Adrenal gland (tissue), 19 donors: ENCODE measurements at places on chromosomes 1 and 21. TPM values are rescaled to one million over a fixed set of nuclear protein-coding genes. Genes with fewer than 3 reads are reported as not detected.

- no peaks in the 10 kb centered on the region for H3K36me3 ChIP-seq
- H3K4me3 ChIP-seq = no peak overlapping the region
- H3K27me3 ChIP-seq = no peaks in the 10 kb centered on the region
These were observed 17.8 kb downstream of the ABCG1 start for GRCh38 chr21:42236693-42237092.

- H3K27me3 ChIP-seq = peaks cover 30% of the 10 kb centered on the region
- H3K27ac ChIP-seq = no peak overlapping the region
- H3K36me3 ChIP-seq = no peaks in the 10 kb centered on the region
- DNase-seq = no peak
- H3K4me1 ChIP-seq = no peaks in the 10 kb centered on the region
- no peak overlapping the region for H3K4me3 ChIP-seq
These were observed 11.0 kb upstream of the C1QA start for GRCh38 chr1:22625262-22625925.

GRCh38 chr1:7922301-7922700, 18.3 kb downstream of the TNFRSF9 start:
- no peaks in the 10 kb centered on the region for H3K4me1 ChIP-seq
- no peaks in the 10 kb centered on the region for H3K36me3 ChIP-seq
- H3K27me3 ChIP-seq = peaks cover 8% of the 10 kb centered on the region
- no peak for DNase-seq
- H3K4me3 ChIP-seq = no peak overlapping the region

DNA sequence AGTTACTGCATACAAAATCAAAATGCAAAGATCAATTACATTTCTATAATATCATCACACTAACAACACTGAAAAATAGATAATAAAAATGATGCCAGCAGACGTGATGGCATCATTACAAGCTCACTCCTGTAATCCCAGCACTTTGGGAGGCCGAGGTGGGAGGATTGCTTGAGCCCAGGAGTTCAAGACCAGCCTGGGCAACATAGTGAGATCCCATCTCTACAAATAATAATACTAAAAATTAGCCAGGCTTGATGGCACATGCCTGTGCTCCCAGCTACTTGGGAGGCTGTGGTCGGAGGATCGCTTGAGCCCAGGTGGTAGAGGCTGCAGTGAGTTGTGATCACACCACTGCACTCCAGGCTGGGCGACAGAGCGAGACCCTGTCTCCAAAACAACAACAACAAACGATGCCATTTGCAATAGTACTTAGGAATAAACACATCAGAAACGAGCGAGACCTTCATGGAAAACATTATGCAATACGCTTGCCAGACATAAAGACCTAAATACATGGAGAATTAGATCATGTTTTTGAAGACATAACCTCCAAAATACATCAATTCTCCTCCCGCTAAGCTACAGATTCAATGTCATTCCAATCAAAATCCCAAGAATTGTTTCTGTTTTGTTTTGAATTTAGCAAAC, 86.6 kb upstream of the ERRFI1 start:
- no peak for DNase-seq
- peaks cover 5% of the 10 kb centered on the region for H3K4me1 ChIP-seq
- no peak overlapping the region for H3K27ac ChIP-seq
- no peak overlapping the region for H3K4me3 ChIP-seq
- H3K36me3 ChIP-seq = no peaks in the 10 kb centered on the region

DNA sequence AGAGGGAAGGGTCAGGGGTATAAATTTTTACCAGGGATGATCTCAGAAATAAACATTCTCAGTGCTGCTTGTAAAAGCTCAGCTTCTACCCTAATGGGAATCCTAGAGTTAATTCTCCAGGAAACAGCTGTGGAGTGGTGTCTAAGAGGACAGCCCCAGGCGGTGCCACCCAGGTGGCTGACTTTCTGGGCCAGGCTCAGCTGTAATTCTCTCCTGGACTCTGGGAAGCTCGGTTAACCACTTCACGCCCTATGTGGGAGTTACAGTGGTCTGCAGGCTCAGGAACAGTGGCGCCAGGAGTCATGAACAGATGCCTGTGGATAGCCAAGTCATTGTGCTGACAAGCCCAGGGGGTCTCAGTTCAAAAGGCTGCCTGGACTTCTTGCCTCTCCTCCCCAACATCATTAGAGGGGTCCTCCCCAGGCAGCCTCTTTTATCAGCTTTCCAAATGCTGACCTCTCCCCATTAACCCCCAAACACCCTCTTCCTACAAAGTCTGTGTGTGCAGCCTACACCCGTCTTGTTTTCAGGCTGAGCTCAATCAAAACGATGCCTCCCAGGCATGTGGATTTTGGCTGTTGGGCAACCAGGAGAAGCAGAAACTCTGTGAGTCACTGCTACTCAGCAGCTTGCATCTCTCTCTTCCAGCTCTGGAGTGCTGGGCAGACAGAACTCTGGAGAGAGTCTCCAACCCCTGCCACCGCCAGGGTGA, 1.2 kb downstream of the HHIPL2 start:
- no peaks in the 10 kb centered on the region for H3K27me3 ChIP-seq
- no peaks in the 10 kb centered on the region for H3K36me3 ChIP-seq
- no peaks in the 10 kb centered on the region for H3K4me1 ChIP-seq
- DNase-seq = no peak

DNA sequence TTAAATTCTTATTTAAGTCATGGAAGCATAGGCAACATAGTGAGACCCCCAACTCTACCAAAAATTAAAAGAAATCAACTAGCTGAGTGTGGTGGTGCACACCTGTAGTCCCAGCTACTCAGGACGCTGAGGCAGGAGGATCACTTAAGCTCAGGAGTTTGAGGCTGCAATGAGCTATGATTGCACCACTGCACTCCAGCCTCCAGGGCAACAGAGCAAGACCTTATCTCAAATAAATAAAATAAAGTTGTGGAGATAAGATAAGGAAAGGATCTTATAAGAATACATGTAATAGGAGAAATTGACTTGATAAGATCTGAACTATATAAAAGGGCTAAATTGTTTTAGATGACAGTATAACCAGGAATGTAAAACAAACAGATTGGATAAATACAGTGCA, 2.3 kb upstream of the BATF3 start:
- no peak for DNase-seq
- H3K4me1 ChIP-seq = peaks cover 25% of the 10 kb centered on the region
- H3K36me3 ChIP-seq = no peaks in the 10 kb centered on the region
- H3K27ac ChIP-seq = no peak overlapping the region
- H3K27me3 ChIP-seq = no peaks in the 10 kb centered on the region

DNA sequence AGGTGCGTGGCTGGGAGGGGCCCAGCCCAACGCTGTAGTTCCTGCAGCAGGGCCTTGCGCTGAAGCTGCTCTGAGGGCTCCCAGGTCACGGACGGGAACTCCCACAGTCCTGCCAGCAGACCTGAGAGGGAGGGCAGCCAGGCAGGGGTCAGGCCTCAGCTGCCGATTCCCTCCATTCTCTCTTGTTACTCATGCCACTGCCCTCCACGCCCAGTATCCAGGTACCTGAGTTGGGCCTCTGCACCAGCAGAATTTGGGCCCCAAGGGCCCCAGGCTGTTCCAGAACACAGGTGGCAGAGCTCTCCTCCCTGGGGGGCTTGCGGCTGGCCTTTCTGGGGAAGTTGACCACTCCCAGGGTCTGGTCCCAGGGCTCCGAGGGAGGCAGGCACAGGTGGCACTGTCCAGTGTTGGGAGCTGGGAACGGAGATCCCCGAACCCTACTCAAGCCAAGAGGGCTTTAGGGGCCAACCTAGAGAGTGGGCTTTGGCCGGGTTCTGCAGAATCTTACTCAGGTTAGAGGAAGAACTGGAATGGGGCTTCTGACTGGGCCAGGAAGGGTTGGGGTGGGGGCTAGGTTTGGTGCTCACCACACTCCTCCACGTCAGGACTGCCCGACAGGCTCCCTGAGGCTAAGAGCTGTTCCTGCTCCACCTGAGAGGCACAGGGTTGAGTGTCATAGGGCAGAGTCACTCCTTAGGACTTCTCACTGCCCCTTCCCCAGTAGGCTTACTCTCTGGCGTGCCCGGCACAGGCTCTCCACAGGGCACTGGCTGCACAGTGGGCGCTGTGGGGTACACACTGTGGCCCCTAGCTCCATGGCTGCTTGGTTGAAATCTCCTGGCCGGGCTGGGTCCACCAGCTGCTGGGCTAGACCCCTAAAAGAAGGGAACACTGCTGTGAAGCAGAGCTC, 5.0 kb downstream of the HPDL start:
- H3K4me1 ChIP-seq = peaks cover 9% of the 10 kb centered on the region
- peaks cover 33% of the 10 kb centered on the region for H3K36me3 ChIP-seq
- no peak overlapping the region for H3K27ac ChIP-seq
- no peaks in the 10 kb centered on the region for H3K27me3 ChIP-seq

GRCh38 chr1:168443899-168444298, 99.9 kb downstream of the XCL2 start:
- H3K27ac ChIP-seq = no peak overlapping the region
- DNase-seq = no peak
- H3K4me1 ChIP-seq = no peaks in the 10 kb centered on the region
- no peaks in the 10 kb centered on the region for H3K27me3 ChIP-seq
- no peaks in the 10 kb centered on the region for H3K36me3 ChIP-seq

GRCh38 chr1:1135339-1136136, 19.6 kb upstream of the C1orf159 start:
- no peak for DNase-seq
- no peaks in the 10 kb centered on the region for H3K4me1 ChIP-seq

GRCh38 chr1:220652995-220653394, 37.2 kb upstream of the C1orf115 start:
- no peaks in the 10 kb centered on the region for H3K36me3 ChIP-seq
- H3K4me3 ChIP-seq = no peak overlapping the region
- no peak overlapping the region for H3K27ac ChIP-seq

- no peaks in the 10 kb centered on the region for H3K27me3 ChIP-seq
- peak; percentile 48 for DNase-seq
- peak within 1 kb of the TSS; percentile 3 for H3K4me3 ChIP-seq
- no peaks in the 10 kb centered on the region for H3K36me3 ChIP-seq
- H3K4me1 ChIP-seq = peaks cover 6% of the 10 kb centered on the region
These were observed at the start of gene IFNGR2 for GRCh38 chr21:33403128-33403785. Gene IFNGR2 (plus strand): TSS chr21:33403413. CDS start chr21:33403544, 131 bp downstream.

- H3K4me3 ChIP-seq = no peak overlapping the region
- H3K27ac ChIP-seq = peak overlapping the region; percentile 36
- DNase-seq = no peak
- no peaks in the 10 kb centered on the region for H3K27me3 ChIP-seq
- H3K4me1 ChIP-seq = peaks cover 42% of the 10 kb centered on the region
These were observed 2.4 kb downstream of the LSS start for GRCh38 chr21:46226146-46226545.

- no peaks in the 10 kb centered on the region for H3K36me3 ChIP-seq
- H3K27me3 ChIP-seq = no peaks in the 10 kb centered on the region
- peaks cover 18% of the 10 kb centered on the region for H3K4me1 ChIP-seq
These were observed 42.3 kb downstream of the UBE4B start for GRCh38 chr1:10074852-10075730.

DNA sequence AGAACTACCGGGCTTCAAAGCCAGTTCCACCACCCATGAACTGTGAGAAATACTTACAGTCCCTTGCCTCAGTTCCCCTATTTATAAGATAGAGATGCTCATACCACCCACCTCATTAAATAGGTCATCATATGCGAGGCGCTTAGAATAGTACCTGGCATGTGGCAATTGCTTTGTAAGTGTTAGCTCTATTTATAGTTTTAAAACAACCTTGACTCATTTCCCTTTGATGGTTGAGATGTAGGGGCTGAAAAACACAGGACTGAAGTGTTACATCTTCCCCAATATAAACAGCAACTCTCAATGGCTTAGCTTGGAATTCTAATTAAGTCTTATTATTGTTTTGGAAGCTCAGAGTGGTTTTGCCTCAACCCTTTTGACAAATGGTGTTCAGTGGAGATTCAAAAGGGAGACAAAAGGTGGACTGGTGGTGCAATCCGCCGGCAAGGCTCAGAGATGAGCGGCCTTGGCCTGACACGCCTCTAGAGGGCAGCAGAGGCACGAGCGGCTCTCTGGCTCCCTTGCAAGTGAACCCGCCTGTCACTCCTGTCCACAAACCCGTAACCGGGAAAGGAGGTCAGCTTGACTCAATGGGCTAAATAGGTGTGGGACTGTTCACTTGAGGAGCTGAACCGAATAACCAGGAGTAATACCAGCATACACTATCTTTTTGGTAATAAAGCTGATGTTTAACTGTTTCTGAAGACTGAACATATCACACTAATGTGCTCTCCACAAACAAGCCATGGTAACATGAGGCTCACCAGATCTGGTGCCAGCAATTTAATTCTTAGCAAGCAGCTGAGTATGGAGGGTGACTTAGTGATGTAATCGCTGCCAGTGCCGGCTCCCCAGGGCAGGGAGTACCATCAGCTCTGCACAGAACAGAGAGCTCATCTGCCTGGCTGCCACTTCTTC, 19.5 kb upstream of the SMYD2 start:
- H3K27me3 ChIP-seq = peaks cover 31% of the 10 kb centered on the region
- peak; percentile 95 for DNase-seq

- no peak overlapping the region for H3K4me3 ChIP-seq
- H3K4me1 ChIP-seq = no peaks in the 10 kb centered on the region
- no peaks in the 10 kb centered on the region for H3K27me3 ChIP-seq
- no peaks in the 10 kb centered on the region for H3K36me3 ChIP-seq
These were observed 613.5 kb downstream of the LMO4 start for GRCh38 chr1:87942165-87942564.

GRCh38 chr1:63326473-63327380, 4.4 kb downstream of the FOXD3 start:
- H3K4me3 ChIP-seq = no peak overlapping the region
- H3K27me3 ChIP-seq = peaks cover 100% of the 10 kb centered on the region
- peaks cover 9% of the 10 kb centered on the region for H3K4me1 ChIP-seq

DNA sequence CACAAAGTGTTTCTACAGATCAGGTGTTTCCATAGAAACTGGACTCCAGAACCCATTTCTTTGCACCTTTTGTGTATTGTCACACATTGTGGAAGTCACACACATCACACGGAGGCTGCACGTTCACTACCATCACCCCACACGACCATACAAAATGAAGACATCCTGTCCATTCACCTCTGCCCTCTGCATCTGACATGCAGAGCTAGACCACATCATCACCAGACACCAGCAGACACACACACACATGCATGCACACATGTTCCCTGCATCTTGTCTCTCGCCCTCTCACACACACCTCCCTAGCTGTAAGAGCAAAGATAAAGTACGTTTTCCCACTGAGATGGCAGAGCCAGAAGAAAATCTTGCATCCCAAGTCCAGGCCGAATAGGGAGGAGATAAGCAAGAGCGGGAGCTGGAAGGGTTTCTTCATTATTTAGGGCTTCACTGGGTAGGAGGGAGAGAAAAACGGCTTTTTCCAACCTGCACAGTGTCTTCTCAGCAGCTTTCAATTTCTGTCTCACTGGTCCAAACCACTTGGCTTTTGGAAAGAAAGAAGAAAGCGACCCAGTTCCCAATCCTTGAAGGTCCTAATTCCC, 709 bp downstream of the PRELP start:
- no peaks in the 10 kb centered on the region for H3K36me3 ChIP-seq
- H3K27me3 ChIP-seq = no peaks in the 10 kb centered on the region
- no peak for DNase-seq

GRCh38 chr1:167013108-167013929, 24.2 kb downstream of the MAEL start:
- DNase-seq = no peak
- no peak overlapping the region for H3K4me3 ChIP-seq
- H3K36me3 ChIP-seq = no peaks in the 10 kb centered on the region
- peaks cover 16% of the 10 kb centered on the region for H3K27me3 ChIP-seq
- H3K27ac ChIP-seq = no peak overlapping the region

PTPRU gene
- total RNA-seq = 14.4 TPM

FAM72C gene
- total RNA-seq = 0.68 TPM

CFHR3 gene
- 0.11 TPM for total RNA-seq

MAP3K21 gene
- total RNA-seq = 9.0 TPM

SLC44A3 gene
- 17.7 TPM for total RNA-seq

BACE2 gene
- total RNA-seq = 13.8 TPM

KCNQ4 gene
- 0.42 TPM for total RNA-seq

RAB25 gene
- total RNA-seq = not detected

TNN gene
- 0.21 TPM for total RNA-seq

TXNDC12 gene
- 74.8 TPM for total RNA-seq

CLDN17 gene
- total RNA-seq = not detected

OR2L2 gene
- total RNA-seq = not detected

NBPF19 gene
- 5.1 TPM for total RNA-seq

YIPF1 gene
- total RNA-seq = 37.7 TPM

MIS18A gene
- 9.8 TPM for total RNA-seq

ARHGAP29 gene
- 11.6 TPM for total RNA-seq

AVPR1B gene
- total RNA-seq = not detected
